ENCODE measurements at places on chromosomes 4 and X.

GRCh38 chrX:7074148-7074907, 73.2 kb upstream of the STS start:
- no peak for DNase-seq

DNA sequence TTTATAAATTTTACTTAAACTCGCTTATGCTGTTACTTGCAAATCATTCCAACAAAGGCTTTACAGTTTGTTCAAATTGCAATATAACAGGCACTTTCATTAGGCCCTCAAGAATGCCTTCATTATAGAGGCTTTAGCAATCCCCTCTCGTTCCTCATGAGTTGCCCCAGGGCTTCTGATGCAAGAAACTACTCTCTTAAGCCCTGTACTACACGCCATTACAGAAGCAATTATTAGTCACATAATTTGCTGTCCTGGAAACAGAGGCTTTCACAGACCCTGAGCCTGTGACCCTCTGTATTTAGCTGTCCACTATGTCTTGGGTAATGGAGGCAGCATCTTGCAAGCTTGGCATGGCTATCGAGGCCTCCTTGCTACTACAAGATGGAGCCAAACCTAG, 965.9 kb upstream of the DIAPH2 start:
- no peak for DNase-seq

- no peak for DNase-seq
Observed at GRCh38 chr4:152258804-152259708, 276.8 kb downstream of the FBXW7 start.

GRCh38 chr4:11149612-11150259, 279.0 kb downstream of the HS3ST1 start:
- DNase-seq, result no peak

DNA sequence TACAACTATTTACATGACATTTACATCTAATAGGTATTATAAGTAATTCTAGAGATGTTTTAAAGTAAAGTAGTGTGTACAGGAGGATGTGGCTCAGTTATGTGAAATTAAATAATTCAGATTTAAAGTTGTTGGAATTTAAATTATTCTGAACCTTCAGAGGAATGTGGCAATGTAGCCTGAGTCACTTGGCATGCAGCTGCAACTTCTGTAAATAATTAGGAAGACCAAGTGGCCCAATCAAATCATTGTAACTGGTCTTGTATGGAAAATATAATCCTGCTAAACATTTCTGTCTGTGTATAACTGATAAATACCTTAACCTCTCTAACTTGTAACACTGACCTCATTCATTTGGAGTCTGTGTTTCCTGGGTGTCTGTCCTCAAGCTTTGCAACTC, 828.9 kb downstream of the GLUD2 start:
- DNase-seq, result no peak

GRCh38 chrX:43016021-43016420, 238.1 kb upstream of the PPP1R2C start:
- DNase-seq, result no peak

- DNase-seq, result no peak
Observed at GRCh38 chr4:100797791-100798190, 280.0 kb upstream of the EMCN start.

- no peak for DNase-seq
Observed at GRCh38 chr4:75907966-75908365, 5.7 kb upstream of the PPEF2 start.

GRCh38 chrX:78957768-78958130, 12.6 kb downstream of the P2RY10 start:
- DNase-seq, result no peak

GRCh38 chr4:85986266-85986665, 373.6 kb downstream of the MAPK10 start:
- no peak for DNase-seq

DNA sequence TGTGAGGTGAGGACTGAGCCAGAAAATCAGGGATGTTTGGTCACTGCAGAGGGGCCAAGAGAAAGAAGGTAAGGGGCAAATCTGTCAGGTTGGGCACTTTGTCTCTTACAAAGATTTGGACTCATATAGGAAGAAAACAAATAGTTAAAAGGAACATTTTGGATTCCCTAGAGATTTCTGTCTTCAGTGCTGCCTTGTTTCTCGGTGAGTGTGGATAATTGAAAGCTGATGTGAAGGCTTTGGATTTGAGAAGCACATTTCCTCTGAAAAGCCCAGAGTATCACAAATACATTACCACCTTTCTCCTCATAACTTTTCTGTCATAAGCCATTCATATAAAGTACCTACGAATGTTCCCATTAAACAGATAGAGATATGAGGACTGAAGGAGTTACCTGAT, 107.5 kb downstream of the ATG4A start:
- DNase-seq, result no peak

DNA sequence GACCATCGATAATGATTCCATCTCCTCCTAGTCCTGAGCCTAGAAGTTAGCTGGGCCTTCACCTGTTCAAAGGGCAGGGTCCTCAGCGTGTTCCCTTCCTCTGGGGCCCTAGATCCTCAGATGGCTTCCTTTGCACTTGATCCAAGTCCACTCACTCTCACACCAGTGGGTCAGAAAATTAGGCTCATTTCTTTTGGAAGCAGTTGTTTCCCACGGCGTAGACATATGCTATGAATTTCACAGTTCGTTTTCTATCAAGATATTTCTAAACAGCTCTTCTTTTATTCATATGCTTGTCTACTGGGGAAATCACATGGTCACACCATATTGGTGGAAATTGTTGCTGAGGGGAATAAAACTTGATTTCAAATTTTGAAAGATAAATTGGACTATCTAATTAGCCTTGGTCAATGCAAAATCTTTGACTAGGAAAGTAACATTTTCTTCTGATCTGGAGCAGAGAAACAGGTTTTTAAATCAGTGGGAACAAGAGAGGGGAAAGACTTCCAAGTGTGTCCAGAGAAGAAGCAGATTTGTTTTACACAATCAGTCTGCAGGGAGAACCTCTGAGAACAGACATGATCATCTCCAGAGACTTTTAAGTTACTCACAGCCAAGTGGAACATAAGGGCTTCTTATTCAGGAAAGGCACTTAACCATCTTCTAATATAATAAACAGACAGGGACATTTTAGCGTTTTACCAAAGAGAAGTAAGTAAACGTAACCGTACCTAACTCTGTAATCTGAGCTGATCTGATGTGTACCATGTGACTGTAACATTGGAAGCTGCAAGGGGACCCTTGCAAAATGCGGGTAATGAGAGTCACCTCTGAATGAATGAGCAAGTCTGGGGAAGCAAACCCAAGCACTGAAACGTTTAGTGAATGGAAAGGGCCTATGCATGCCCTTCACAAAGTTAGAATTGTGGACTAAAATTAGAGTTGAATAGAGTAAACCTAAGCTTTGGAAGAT, 455.7 kb upstream of the FAT1 start:
- DNase-seq, result no peak

- DNase-seq, result no peak
Observed at GRCh38 chr4:40840255-40840984, 90.7 kb downstream of the NSUN7 start.

Data from stimulated activated CD8-positive, alpha-beta memory T cell treated with anti-CD3 and anti-CD28 coated beads, Interleukin-2, amount 100 ng/mL, for 1 hour (primary cell).